Thoracic aorta endothelial cell (primary cell): ENCODE measurements at places on chromosomes 5 and 9. TPM values are rescaled to one million over a fixed set of nuclear protein-coding genes. Genes with fewer than 3 reads are reported as not detected.

Gene SPINK7
- not detected in 2 replicates for total RNA-seq

Gene FAXDC2
- total RNA-seq, result 3.6 and 4.1 TPM in 2 replicates

Gene CDH9
- total RNA-seq, result not detected in 2 replicates

Gene PDE8B
- under 0.01 and 0.07 TPM in 2 replicates for total RNA-seq

Gene CDH18
- not detected in 2 replicates for total RNA-seq

Gene BTNL3
- total RNA-seq, result not detected in 2 replicates

Gene MARCOL
- total RNA-seq, result not detected in 2 replicates

Gene EGFLAM
- total RNA-seq, result 0.29 and 1.7 TPM in 2 replicates

Gene PCDHGC5
- 1.1 and 1.3 TPM in 2 replicates for total RNA-seq

Gene IFNB1
- total RNA-seq, result not detected in 2 replicates

Gene OGN
- under 0.01 and 0.07 TPM in 2 replicates for total RNA-seq

Gene TYRP1
- total RNA-seq, result 0.66 TPM in 1 of 2 replicates, not detected in the other

Gene CFAP157
- total RNA-seq, result under 0.01 and 0.14 TPM in 2 replicates

Gene C5orf24
- 79.9 and 84.0 TPM in 2 replicates for total RNA-seq

Gene FSD1L
- 9.3 and 10.5 TPM in 2 replicates for total RNA-seq

Gene PLCXD3
- total RNA-seq, result under 0.01 and 0.13 TPM in 2 replicates

Gene PCDHGB6
- total RNA-seq, result 2.9 and 3.3 TPM in 2 replicates

Gene MPDZ
- total RNA-seq, result 77.3 and 79.4 TPM in 2 replicates

Gene IL13
- not detected in 2 replicates for total RNA-seq

Gene IL31RA
- 0.80 and 1.7 TPM in 2 replicates for total RNA-seq

Gene OLFML2A
- 0.07 TPM in 1 of 2 replicates, not detected in the other for total RNA-seq

Gene GSN
- 146 and 150 TPM in 2 replicates for total RNA-seq

Gene TMEM245
- 92.3 and 92.8 TPM in 2 replicates for total RNA-seq

Gene C5orf52
- not detected in 2 replicates for total RNA-seq

Gene BSPRY
- not detected in 2 replicates for total RNA-seq
